ENCODE measurements at places on chromosomes 1 and 21.

DNA sequence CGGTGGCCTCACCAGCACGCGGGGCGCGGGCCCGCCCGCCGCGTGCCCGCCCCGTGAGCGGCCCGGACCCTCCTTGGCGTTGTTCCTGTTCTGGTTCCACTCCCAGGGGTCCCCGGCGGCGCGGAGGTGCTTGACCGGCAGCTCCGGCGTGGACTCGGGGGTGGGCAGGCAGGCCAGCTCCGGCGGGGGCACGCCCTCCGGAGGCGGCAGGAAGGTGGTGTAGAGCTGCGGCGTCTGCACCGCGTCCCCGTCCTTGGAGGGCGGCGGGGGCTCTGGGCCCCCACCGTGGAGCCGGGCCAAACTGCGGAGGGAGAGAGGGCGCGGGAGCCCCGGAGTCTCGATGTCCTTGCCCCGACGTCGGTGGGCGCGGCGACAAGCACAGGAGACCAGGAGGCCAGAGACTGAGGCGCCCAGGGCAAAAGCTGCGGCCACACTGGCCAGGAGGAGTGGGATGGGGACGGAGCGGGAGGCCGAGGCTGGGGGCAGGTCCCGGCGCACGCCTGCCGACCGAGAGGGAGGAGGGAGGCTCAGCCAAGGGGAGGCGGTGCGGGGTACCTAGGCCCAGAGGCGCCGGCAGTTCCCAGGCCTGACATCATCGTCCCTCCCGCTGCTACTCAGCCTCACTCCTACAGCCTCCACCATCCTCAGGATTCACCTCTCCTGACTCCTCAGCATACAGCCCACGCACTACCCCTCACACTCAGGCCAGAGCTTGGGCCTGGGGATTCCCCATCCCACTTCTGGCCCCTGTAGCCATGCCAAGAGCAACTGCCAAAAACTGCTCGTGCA lies 13.2 kb downstream of the SEMA6C start:
- no peak for DNase-seq

GRCh38 chr21:29943885-29944284 lies 4.1 kb upstream of the GRIK1 start:
- no peak for DNase-seq

DNA sequence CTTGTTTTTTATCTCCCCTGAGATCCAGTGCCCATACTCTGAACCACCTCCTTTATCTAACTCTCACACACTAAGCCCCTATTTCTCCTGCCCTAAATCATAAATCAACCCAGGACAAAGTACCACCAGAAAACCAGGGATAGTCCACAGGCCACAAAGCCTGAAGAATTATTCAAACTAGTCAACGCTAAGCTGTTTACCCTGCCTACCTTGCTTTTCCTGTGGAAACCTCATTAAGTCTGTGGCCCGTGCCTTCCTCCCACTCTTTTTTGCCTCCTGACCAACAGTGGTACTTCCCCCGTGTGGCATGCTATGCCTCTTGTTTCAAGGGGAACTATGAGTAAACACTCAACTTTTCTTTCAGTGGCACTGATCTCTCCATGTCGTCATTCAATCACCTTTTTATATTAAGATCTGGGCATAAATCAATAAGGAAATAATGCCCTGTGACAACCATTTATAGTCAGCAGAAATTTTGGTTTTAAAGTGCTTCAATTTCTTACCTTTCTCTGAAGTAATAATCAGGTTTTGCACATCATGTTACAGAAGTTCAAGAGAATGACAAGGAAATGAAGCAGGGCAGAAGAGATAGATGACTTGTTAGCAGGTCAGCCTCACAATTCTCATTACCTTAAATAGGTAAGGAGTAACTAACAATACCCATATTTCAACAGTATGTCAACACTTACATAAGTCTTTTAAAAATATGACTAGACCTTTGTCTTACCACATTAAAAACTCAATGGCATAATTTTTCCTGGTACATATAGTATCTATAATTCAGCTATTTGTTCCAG lies 32.1 kb downstream of the EYA3 start:
- peak; percentile 67 for DNase-seq

DNA sequence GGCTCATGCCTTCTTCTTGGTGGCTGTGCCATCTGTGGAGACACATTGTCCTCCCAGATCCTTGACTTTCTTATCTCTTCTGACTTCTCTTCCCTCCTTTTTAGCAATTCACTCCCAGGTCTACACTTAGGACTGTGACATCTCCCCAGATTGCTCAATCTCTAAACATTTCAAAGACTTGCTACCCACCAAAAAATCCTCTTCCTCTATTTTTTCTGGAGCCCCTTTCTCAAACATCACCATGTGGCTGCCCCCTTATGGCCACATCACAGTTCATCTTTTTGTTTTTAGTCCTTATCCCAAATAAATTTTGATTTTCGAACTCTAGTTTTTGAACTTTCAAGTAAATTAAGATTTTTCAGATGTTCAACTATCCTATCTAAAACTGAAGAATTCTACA lies 148.6 kb upstream of the HOOK1 start:
- no peak for DNase-seq

GRCh38 chr1:2415337-2415736 lies 3.0 kb upstream of the PEX10 start:
- DNase-seq = no peak

- DNase-seq = no peak
Observed at GRCh38 chr1:30907481-30908315, 860 bp downstream of the SDC3 start.
